Caco-2 (cell line): ENCODE measurements at places on chromosomes 11 and 22. TPM values are rescaled to one million over a fixed set of nuclear protein-coding genes. Genes with fewer than 3 reads are reported as not detected.

GRCh38 chr11:17672469-17672868 lies 46.9 kb upstream of the MYOD1 start:
- H3K4me1 ChIP-seq, result no peaks in the 10 kb centered on the region
- no peak overlapping the region for H3K27ac ChIP-seq
- DNase-seq, result no peak
- peaks cover 4% of the 10 kb centered on the region for H3K27me3 ChIP-seq
- H3K4me3 ChIP-seq, result no peak overlapping the region
- H3K36me3 ChIP-seq, result no peaks in the 10 kb centered on the region

DNA sequence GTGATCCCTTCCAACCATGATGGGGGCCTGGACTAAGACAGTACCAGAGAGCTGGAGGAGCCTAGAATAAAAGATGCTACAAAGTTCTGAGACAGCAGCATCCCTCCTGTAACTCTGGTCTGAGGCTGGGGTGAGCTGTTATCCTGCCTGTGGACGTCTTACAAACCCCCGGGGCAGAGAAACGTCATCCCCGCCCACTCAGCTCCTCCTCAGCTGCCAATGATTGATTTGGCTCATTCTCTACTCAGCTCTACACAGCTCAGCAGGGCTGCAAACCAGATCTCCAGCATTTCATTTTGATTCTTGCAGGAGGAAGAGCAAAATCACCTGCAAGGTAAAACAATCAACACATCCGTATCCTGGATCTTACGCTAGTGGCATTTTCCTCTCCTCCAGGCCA lies 55.5 kb downstream of the CSNK2A3 start:
- H3K4me3 ChIP-seq, result no peak overlapping the region
- H3K4me1 ChIP-seq, result no peaks in the 10 kb centered on the region
- H3K27ac ChIP-seq, result no peak overlapping the region
- DNase-seq, result no peak

GRCh38 chr11:112013497-112014164 lies 11.6 kb upstream of the DLAT start:
- no peak overlapping the region for H3K27ac ChIP-seq
- no peaks in the 10 kb centered on the region for H3K36me3 ChIP-seq
- DNase-seq, result no peak
- H3K4me1 ChIP-seq, result peaks cover 15% of the 10 kb centered on the region

RBMXL2 gene
- total RNA-seq, result not detected in 2 replicates

CHST1 gene
- not detected in 2 replicates for total RNA-seq

VPREB3 gene
- not detected in 2 replicates for total RNA-seq
